ENCODE measurements at places on chromosomes 7 and 10. TPM values are rescaled to one million over a fixed set of nuclear protein-coding genes. Genes with fewer than 3 reads are reported as not detected.

CEP55 gene
- not detected for total RNA-seq

- no peak for DNase-seq
Measured at GRCh38 chr10:74011770-74012169, 13.9 kb downstream of the VCL start.

DNA sequence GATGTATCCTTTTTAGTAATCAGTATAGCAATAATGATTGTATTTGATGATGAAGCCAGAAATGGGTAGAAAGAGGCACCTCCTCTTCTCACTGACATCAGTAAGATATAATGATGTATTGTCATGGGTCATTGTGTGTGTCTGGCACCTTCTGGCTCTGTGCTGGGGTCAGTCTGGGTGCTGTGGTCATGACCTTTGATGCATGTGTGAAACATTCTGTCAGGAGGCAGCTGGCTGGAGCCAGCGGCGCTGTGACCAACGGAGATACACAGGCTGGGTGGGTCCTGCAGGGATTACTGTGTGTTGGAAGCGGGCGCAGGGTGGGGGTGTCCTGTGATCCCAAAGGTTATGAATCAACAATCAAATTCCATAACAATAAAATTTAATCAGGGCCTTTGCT lies 35.2 kb downstream of the EEPD1 start:
- no peak for DNase-seq

DNA sequence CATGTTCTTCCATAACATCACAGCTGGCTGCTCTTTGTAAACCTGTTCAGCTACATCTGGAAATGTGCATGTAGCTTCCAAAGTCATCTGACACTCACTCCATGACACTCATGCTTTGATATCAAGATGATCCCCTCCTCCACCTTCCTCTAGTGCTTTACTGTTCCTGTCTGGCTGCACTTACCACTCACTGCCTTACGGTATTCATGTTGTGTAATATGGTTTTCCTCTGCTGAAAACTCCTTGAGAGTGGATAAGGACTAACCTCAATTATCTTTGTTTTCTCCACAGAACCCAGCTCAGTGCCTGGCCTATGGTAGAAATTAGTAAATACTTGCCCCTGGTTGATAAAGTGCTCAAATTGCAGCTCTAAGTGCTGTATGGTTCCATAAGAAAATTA lies 483.9 kb downstream of the HTR7 start:
- DNase-seq = no peak

GRCh38 chr10:84261236-84261915 lies 16.5 kb downstream of the RGR start:
- DNase-seq = no peak

Data from sigmoid colon (tissue), 7 donors.